ENCODE measurements at places on chromosomes 4 and X.

DNA sequence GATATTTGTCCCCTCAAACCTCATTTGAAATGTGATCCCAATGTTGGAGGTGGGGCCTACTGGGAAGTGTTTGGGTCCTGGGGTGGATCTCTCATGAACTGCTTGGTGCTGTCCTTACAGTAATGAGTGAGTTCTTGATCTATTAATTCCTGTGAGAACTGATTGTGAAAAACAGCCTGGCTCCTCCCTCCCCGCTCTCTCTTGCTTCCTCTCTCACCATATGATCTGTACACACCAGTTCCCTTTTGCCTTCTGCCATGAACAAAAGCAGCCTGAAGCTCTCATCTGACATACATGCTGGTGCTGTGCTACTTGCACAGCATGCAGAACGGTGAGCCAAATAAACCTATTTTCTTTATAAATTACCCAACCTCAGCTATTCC lies 11.2 kb upstream of the YIPF7 start:
- DNase-seq = no peak

- DNase-seq = no peak
These were observed 204.9 kb upstream of the GALNT7 start for GRCh38 chr4:172963498-172964294.

- no peak for DNase-seq
These were observed 69.8 kb downstream of the RBM47 start for GRCh38 chr4:40559585-40560465.

- no peak for DNase-seq
These were observed 359.4 kb upstream of the FSTL5 start for GRCh38 chr4:162523171-162523570.

GRCh38 chr4:143773998-143774895 lies 73.8 kb upstream of the FREM3 start:
- peak; percentile 87 for DNase-seq

GRCh38 chr4:18566970-18567799 lies 545.6 kb upstream of the LCORL start:
- peak; percentile 57 for DNase-seq

DNA sequence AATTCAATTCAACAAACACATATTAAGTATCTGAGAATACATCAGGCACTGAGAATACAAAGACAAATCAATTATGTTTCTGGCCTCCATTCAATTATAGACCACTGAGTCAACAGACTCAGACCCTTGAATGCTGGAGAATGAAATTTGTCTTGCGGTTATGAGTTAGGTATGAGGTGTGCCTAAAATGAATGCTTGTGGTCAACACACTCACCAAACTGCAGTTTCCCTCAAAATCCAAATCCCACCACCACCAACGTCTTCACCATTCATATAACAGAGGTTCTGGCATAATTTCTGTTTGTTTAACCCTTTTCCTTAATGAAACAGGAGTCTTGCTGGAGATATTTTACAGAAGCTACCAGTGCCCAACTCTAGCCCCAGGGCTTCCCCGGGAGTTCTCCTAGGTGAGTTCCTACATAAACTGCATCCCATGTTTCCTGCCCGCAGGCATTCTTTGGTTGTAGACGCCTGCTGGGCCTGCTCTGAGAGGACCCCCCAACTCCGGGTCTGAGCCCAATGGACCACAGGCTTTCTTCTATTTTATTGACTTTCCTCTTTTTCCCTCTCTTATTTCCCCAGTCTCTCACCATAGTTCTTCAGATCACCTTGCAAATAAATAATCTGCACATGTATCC lies 119.2 kb downstream of the DDX53 start:
- DNase-seq = no peak

Measured in erythroblast (primary cell).